Nucleus accumbens (tissue), 56 donors: ENCODE measurements at places on chromosomes 6 and 20.

GRCh38 chr20:12093057-12093796, 175.5 kb downstream of the BTBD3 start:
- no peak for DNase-seq

DNA sequence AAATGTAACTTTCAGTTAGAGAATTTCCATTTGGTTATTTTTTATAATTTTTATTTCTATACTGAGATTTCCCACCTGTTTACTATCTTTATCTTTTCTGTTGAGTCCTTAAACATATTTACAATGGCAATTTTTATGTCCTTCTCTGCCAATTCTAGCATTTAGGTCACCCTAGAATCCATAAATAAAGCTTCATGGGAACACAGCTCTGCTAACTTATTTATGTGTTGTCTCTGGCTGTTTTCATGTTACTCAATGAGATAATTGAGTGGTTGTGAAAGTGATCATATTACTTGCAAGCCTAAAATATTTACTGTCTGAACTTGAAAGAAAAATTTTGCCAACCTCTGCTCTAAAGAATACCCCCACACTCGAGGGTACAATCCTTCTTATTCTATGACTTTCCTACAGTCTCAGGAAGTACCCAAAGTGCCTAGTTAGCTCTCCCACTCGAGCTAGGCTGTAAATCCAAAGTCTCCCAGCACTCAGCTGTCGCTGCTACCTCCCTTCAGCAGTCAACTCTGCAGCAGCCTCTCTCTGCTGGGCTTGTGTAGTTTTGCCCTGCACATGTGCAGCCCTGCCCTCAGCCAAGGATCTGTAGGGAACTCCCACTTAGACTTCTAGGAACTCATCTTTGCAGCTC, 53.5 kb upstream of the GCLC start:
- no peak for DNase-seq

DNA sequence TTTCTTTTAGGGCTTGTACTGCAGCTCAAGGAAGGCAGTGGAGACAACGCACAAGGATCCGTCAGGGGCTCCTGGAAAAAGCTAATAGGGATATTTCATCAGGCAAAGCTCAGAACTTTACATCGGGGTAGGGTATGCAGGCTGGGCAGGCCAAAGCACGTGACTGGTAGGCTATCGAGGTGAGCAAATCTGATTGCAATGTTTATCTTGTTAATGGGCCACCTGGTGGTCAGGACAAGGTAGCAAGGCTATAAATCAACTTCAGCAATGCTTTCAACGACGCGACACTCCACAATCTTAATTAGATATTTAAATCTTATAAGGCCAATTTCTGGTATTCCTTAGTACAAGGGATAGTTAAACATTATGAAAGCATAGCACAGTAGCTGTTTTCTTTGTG, 1302.8 kb upstream of the EYS start:
- DNase-seq, result no peak

- no peak for DNase-seq
Measured at GRCh38 chr20:2022163-2022562, 28.3 kb upstream of the PDYN start.

- DNase-seq, result no peak
Measured at GRCh38 chr6:14390805-14391204, 273.2 kb downstream of the CD83 start.

- DNase-seq, result no peak
Measured at GRCh38 chr6:90431576-90431975, 134.9 kb upstream of the BACH2 start.
